RPMI7951 (cell line): ENCODE measurements at places on chromosomes 12 and 14. TPM values are rescaled to one million over a fixed set of nuclear protein-coding genes. Genes with fewer than 3 reads are reported as not detected.
A peak's percentile ranks its signal among the peaks of the same experiment; 100 is the strongest.

TAS2R31 gene
- total RNA-seq, result 1.1 and 1.2 TPM in 2 replicates

HOXC5 gene
- 0.78 and 2.0 TPM in 2 replicates for total RNA-seq

DCAF5 gene
- total RNA-seq, result 10.5 and 11.5 TPM in 2 replicates

PARP11 gene
- 4.8 and 6.1 TPM in 2 replicates for total RNA-seq

KLHL33 gene
- total RNA-seq, result not detected in 2 replicates

TAS2R30 gene
- 0.60 and 0.98 TPM in 2 replicates for total RNA-seq

IFNG-AS1 gene
- total RNA-seq, result not detected in 2 replicates

DIO2 gene
- total RNA-seq, result 0.12 and 1.2 TPM in 2 replicates

CLEC2A gene
- not detected in 2 replicates for total RNA-seq

DNA sequence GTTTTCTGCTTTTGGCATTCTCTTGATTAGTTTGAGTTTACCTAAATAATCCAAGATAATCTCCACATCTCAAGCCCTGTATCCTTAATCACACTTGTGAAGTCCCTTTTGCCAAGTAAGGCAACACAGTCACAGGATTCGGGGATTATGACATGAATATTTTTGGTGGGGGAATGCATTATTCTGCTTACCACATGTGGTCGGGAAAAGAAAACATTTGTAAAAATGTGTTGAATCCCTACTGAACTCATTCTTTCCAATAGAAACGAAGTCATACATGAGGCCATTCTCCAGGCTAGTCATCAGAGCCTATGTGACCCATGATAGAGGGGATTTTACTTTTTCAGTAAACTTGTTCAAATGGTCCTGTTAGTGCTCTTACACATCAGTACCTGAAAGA is 58.5 kb upstream of the PRICKLE1 start:
- DNase-seq, result no peak

DNA sequence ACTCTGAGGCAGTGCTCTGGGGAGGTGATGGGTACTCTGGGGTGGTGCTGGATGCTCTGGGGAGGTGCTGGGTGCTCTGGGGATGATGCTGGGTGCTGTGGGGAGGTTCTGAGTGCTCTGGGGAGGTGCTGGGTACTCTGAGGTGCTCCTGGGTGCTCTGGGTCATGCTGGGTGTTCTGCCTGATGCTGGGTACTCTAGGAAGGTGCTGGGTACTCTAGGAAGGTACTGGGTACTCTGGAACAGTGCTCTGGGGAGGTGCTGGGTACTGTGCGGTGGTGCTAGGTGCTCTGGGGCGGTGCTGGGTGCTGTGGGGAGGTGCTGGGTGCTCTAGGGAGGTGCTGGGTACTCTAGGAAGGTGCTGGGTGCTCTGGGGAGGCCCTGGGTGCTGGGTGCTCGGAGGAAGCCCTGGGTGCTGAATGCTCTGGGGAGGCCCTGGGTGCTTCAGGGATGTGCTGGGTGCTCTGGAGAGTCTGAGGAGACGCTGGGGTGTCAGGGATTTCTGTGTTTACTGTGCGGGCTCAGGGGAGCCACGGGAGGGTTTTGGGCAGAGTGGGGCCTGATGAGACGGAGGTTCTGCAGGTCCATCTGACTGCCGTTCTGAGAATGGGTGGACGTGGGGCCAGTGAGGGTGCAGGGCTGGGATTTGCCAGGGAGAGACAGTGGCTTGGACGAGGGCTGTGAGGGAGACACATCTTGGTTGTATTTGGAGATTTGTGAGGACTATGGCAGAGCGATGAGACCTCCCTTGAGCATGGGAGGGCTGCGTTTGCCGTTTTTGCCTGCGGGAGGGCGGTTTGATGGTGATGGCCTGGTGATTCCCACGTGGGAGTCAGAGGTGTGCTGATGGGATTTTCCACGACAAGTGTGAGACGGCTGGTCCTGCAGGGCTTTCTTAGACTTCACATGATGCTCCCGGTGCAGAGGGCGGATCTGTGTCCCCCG is 30.0 kb downstream of the MMP17 start:
- peak; percentile 39 for DNase-seq

DNA sequence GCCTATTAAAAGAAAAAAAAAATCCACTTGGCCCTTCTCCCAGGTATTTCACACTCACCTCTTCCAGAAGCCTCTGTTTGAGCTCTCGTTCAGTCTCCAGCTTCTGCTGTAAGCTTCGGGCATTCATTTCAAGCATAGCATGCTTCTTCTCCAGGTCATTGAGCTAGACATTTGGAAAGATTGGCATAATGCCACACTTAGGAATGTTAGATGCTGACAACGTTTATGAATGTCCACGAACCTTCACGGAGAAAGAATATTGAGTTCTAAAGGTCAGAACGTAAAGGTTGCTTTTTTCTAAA is 60.5 kb downstream of the PRKAB1 start:
- no peak for DNase-seq

DNA sequence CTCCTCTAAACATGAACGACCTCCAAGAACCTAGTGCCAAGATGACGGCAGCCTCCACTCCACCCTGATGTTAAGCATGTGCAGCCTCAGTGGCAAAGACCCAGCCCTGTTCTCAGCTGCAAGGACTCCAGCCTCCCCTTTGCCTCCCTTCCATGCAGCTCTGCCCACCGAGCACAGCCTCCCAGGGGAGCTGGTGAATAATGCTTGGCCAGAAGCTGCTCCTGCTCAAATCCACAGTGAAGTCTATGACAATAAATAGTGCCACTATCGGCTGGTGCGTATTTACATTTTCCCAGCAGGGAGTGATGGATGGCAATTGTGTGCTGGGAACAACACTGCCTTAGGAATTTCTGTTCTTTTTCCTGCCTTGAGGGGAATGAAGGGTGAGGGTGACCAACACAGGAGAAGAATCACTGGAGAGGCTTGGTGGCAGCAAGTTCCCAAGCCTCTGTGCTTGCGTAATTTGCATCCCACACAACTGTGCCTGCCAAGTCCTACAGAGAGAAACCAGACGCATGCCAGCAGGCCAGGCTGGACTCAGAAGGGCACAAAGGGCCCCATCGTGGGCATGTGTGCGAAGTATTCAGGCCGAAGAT is 29.9 kb upstream of the TC2N start:
- peak; percentile 14 for DNase-seq

DNA sequence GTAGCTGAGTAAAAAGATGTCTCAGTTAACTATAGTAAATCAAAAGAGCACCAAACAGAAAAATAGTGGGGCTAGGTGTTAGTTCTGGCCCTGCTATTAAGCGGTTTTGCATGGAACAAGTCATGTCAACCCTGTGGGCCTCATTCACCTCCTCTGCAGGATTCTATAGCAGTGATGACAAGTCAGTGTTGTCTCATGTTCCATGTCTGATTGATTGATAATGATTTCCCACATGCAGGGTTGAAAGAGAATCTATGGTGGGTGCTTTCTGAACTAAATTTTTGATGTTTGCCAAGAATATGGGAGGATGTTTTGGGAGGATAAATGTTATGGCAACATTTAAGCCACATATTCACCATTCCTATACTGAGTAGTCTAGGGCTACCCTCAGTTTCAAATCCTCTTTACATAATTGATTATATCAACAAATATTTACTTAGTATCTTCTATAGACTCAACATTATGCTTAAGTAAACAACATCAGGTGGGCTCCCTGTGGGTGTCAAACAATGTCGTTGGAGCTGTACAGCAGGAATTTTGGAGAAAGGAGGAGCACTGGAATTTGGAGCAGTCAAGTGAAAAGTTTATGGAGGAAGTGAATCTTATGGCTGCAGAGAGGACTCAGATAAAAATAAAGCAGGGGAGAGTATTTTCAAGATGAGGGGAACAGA is 48.6 kb downstream of the IRAK3 start:
- DNase-seq, result no peak

DNA sequence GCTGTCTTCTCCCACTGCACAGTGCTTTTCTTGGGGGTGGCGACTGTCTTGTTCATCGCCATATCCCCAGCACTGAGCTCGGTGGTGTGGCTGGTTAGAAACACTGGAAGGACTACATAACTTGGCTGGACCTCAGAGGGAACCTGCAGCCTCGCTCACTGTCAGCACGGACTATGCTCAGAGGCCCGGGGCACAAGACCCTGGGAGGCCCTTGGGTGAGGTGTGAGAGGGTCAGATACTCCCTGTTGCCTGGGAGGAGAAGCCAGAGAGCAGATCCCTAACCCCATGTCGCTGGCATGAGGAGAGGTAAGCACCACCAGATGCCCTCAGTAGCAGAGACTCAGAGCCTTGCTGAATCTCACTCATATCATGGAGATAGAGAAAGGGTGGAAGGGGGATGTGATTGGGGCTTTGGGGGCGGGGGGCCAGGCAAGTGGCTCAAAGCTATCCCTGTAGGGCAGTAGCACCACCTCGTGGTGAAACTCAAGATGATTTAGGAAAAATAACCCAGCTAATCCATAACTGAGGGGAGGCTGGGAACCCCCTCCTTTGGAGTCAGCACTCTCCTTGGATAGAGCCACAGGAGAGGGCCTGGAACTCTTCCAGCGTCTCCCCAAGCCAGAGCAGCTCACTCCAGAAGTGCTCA is 18.7 kb upstream of the HDAC7 start:
- DNase-seq, result peak; percentile 39
